ENCODE measurements at places on chromosomes 16 and 17.

GRCh38 chr17:1785930-1786329, 24.1 kb downstream of the SERPINF1 start:
- DNase-seq: no peak

DNA sequence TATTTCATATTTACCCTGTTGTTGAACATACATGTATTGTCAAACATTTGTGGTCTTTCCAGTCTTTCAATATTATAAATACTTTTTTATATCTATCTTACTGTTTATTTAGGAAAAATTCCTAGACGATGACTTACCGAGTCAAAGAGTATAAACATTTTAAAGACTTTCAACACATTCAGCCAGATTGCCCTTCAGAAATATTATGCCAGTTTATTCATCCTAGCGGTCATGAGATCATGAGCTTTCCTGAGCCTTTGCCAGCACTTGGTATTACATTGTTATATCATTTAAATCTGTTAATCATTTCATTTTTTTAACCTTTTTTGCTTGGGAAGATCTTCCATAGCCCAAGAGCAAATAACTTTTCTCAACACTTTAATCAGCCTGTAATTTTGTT, 197.4 kb downstream of the SPECC1 start:
- DNase-seq: no peak

DNA sequence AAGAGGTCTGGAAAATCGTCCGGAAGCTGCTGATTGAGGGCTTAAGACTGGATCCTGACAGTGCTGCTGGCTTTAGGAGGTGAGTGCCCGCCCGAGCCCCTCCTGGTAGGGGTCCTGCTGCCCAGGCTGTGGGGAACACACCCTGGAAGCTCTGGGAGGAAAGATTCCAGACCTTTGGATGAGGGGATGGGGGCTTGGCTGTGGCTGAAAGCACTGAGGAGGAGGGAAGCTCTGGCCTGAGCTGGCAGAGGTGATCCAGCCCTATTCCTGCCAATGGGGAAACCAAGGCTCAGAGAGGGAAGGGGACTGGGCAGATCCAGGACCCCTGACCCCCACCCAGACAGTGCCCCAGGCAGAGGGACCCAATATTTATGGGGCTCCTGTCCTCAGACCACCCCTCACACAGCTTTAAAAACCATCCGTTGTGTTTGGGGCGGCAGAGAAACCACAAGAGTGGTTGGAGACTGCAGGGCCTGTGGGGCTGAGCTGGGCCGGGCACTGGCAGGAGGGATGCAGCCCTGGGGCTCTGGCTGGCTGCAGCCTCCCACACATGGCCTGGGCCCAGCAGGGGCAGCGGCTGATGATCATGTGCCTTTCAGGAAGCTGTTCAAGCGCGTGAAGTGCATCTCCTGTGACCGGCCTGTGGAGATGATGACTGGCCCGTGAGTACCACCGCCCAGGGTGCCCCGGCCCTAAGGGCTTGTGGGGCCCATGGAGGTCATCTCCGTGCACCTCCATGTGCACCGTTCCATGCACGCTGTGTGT, 22.8 kb downstream of the UBALD1 start:
- DNase-seq: no peak

- no peak for DNase-seq
Observed at GRCh38 chr17:68277807-68278206, 13.1 kb downstream of the SLC16A6 start.

GRCh38 chr16:46875243-46875642, 8.9 kb upstream of the GPT2 start:
- no peak for DNase-seq

DNA sequence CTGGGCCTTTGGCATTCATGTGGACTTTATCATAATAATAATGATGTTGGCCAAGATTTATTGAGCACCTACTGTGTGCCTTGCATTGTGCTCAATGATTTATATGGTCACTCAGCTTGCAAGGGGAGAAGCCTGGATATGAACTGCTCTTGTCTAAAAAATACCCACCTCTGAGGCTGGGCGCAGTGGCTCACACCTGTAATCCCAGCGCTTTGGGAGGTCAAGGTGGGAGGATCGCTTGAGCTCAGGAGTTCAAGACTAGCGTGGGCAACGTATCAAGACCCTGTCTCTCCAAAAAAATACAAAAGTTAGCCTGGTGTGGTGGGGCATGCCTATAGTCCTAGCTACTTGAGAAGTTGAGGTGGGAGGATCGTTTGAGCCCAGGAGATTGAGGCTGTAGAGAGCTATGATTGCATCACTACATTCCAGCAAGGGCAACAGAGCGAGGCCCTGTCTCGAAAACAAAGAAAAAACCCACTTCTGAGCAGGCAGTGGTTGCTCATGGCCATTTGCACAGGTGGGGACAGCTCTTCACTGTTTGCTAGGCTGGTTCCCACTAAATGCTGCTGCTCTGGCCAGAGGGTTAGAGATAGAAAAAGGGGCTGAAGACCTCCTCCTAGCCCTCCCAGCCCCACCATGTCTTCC, 4.3 kb upstream of the ADGRG1 start:
- no peak for DNase-seq

- no peak for DNase-seq
Observed at GRCh38 chr17:68544111-68544915, 32.1 kb downstream of the PRKAR1A start.
